ENCODE measurements at places on chromosomes 6 and 20.

DNA sequence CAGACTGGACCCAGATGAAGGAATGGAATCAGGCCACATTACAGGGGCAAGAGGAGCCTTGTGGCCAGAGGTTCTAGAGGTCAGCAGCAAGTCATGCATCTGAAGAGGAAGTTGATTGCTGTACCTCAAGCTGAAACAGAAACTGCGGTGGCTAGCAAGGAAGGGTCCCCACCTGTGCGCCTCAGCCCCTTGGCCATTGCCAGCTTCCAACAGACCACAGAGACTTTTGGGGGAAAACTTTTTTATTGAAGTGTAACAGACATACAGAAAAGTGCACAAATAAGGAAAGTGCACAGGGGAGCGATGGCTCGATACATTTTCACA is 26.8 kb upstream of the SLC9A8 start:
- no peak for DNase-seq

DNA sequence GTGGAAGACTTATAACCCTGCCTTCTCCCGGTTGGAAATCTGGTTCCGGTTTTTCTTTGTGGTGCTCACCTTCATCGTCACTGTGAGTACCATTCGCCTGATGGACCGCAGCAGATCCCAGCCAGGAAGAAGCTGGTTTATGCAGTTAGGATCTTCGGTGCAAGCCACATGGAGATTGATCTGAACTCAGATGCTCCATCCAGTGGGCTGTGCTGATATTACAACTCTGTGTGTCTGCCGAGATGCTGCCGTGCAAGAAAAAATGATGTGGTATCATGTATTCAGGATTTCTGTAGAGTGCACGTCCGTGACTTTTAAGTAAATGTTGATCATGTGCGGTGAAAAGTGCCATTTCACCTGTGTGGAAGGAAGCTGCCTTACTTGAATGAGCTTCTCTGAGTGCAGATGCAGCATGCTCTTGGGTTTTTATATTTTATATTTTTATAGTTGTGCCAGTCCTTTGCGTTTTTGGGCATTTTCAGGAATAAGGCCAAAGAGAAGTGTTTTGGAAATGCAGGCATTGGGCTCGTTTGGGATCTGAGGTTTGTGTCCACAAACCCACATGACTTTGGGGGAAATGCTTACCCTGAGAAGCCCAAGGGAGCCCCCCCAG is 39.2 kb downstream of the DYNLT1 start:
- DNase-seq = peak; percentile 53

DNA sequence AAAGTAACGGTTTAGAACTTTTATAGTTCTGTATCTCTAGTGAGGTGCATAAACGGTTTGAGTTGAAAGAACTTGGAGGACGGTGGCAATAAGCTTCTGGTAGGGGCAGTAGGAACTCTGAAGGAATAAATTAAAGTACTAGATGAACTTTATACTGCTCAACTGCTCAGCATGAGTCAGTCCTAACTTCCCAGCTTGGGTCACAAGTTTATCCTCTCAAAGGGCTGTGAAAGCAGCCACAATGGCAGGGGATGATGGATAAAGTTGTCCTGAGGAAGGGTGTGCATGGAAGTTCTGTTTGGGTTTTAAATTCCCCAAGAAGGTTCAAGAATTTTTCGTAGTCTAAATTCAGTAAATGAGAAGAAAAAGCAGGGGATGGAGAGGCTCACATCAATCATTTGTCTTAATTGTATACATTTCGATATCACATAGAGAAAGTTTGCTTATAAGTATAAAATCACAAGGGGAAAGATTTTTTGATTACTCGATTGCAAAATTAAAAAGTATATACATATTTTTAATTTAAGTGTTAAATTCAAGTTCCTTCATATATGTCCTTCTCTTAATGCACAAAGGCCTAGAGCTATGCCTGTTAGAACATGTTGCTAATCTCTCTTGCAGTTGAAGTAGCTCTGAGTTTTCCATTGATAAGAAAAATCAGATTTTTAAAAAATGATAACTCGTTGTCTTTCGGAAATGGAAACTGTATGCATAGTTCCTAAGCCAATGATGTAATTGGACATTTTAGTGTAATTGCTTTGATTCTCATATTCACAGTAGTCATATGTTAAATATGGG is 55.3 kb upstream of the JAG1 start:
- DNase-seq = no peak

GRCh38 chr20:19318610-19319009 is 106.2 kb downstream of the SLC24A3 start:
- no peak for DNase-seq

GRCh38 chr6:150689900-150690590 is 90.4 kb downstream of the PLEKHG1 start:
- DNase-seq = no peak

DNA sequence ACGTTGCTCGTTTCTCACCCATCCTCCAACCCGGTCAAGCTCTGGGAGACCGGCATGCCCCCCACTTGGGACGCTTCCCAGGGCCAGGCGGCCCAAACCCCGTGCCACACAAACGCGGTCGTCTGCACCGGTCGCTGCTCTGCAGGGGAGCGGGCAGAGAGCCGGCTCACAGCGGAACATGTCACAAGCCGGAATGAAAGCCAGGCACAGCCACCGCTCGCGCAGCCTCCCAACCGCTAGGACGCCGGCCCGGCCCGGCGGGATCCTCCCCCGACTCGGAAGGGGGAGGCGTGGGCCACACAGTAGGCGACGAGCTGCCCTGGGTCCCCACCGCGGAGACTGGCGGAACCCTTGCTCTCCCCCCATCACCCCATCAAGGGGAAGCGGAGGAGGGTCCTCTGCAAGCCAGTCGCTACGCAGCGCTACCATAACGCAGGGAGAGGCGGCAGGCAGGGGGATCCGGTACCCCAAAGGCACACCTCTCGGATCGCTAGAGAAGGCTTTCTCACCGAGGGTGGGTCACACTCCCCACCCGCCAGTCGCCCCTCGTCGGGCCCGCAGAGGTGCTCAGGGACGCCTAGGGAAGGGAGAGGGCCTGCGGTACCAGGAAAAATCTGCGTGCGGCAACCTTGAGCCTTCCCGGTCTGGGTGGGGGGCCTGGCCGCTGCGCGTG is 768.4 kb upstream of the DEFB115 start:
- no peak for DNase-seq

DNA sequence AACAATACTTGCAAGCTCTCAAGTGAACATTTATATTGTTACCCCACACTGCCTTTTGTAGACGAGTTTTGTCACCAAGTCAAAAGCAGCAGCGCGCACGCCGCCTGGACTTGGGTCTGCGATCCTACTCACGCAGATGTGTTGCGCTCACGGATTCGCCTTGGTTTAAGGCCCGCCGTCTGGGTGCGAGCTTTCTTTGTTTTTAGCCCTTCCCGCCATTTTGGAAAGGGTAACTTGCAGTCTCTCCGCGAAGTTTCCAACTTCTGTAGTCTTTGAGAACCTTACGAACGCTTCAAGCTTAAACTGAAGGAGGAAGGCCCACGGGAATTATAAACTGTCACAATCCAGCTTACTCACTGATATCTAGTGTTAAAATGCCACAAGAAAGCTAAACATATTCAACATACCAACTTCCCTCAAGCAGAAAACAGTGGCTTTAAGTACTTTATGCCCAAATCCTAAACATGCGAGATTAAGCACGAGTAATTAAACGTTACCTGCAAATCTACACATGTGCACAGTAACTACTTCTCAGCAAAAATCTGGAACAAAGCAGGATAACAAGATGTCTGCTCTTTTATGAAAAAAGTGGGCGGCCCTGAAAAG is 80.4 kb upstream of the BTN3A2 start:
- peak; percentile 48 for DNase-seq

DNA sequence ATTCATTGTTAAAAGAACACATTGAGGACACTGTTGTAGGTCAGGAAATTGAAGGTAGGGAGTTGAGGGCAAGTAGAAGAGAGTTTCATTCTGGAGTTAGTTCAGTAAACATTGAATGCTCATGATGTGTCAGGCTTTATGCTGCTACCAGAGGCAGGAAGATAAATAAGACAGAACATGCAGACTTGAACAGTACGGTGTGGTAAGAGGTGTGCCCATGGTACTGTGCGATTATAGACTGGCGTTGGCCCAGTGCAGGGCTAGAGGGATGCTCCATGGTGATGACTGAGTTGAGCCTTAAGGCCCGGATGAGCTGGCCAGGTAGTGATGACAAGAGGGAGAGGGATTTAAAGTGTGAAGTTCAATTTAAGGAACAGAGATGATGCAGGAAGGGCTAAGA is 50.8 kb downstream of the CARMIL1 start:
- no peak for DNase-seq

DNA sequence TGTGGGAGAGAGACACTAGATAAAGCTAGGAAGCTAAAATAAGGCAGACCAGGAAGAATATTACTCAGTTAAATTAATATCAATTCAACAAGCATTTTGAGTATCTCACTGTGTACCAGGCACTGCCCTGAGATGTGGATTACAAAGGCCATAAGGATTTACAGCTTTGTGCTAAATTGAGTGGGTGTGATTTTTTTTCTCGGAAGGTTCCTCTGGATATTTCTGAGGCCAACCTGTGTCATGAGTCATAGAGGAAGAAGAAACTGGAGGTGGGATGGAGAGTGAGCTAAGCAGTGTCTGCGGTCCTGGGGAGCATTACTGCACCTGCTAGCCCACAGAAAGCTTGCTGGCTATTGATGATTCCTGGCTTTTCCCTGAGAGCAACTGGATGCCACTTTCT is 135.2 kb downstream of the RFPL4B start:
- DNase-seq = peak; percentile 81

GRCh38 chr6:85362652-85363310 is 87.1 kb upstream of the NT5E start:
- DNase-seq = no peak

DNA sequence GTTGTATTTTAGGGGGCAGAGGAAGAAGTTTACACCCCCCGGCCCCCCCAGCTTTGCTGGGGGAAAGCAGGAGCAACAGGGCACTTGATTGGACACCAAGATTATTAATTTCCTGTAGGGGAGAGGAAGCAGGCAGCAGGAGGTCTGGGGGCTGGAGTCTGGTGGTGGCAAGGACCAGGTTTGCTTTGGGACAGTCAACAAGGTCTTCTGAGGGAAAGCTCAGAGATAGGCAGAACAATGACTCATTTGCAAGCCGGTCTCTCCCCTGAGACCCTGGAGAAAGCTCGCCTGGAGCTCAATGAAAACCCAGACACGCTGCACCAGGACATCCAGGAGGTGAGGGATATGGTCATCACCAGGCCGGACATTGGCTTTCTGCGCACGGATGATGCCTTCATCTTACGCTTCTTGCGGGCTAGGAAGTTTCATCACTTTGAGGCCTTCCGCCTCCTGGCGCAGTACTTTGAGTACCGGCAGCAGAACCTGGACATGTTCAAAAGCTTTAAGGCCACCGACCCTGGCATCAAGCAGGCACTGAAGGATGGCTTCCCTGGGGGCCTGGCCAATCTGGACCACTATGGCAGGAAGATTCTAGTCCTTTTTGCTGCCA is 1.6 kb downstream of the CLVS2 start:
- no peak for DNase-seq

DNA sequence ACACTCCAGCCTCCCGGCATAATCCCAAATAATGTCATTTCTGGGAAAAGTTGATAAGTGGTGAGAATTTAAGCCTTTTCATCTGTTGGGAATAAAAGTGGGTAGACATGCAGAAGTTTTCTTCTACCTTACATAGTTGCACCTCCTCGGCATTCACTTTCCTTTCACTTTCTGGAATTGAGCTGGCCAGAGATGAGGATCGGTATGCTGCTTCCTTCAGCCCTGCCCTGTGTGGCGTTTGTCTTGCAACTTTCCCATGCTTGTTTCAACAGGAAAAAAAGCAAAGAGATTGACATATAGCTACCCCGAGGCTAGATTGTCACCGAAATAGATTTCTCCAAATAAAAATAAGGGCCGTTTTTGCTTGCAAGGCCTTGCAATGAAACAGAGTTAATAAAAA is 65.8 kb upstream of the JAG1 start:
- peak; percentile 60 for DNase-seq

DNA sequence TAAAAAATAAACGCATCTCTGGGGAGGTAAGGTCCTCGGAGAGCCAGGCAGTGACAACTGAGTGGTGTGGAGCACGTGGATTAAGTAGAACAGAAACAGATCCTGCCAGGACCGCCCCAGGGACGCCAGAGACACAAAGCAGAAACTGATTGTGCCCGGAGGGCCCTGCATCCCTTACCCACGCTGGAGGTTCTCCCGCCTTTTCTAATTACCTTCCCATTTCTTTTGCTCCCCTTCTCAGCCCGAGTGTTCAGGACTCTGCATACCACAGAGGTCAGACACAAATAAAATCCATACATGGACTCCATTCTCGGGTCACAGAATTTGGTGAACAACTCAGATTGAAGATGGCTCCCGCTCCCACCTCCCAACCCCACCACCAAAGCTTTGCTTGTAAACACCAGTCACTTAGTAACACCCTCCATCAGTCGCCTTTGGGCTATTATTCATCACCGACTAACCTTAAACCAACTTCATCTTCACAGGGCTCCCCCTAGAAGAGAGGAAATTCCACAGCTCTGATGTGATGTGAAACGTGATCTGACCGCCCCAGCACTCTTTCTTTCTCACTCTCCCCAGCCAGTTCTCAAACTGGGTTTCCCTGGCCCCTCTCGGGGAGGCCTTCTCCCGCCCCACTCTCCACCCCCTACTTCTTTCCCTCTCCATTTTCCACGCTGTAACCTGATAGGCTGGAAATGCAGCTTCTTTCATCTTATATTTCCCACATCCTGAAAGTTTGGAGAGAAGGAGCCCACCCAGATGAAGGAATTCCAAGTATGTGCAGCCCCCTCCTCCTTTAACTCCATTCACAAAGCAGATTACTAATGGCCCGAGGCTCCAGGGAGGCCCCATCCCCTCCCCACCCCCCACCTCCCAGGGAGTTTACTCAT is 32.5 kb upstream of the PIM1 start:
- peak; percentile 96 for DNase-seq

- DNase-seq = no peak
Measured at GRCh38 chr20:10385850-10386544, 48.0 kb downstream of the MKKS start.

GRCh38 chr6:135434095-135434494 is 63.4 kb downstream of the AHI1 start:
- DNase-seq = no peak

DNA sequence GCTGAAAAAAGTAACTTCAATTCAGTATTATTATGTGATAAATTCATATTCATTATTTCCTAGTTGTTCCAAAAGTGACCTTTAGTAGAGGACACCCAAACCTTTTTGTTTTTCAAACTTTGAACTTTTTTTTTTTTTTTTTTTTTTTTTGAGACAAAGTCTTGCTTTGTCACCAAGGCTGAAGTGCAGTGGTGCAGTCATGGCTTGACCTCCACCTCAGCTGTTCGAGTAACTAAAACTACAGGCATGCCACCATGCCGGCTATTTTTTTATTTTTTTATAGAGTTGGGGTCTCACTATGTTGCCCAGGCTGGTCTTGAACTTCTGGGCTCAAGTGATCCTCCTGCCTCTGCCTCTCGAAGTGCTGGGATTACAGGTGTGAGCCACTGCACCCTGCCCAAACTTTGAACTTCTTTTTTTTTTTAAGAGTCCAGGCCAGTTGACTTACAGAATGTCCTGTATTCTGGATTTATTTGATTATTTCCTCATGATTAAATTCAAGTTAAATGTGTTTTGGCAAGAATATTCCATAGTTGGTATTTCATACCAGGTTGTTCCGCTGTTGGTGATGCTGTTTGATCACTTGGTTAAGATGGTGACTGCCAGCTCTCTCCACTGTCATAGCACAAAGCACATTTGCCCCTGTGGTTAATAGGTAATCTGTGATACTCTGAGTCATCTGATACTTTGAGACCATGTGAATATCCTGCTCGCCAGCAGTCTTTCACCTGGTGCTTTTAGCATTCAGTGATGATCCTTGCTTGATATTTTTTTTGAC is 48.0 kb downstream of the VAPB start:
- DNase-seq = peak; percentile 51

GRCh38 chr6:80077067-80077466 is 29.4 kb upstream of the BCKDHB start:
- no peak for DNase-seq
